T-helper 2 cell treated with Interferon-gamma antibody and Interleukin-4, amounts not matched to agents 5 μg/mL and 100 μg/mL, for 36 hours (primary cell): ENCODE measurements at places on chromosomes 12 and 14.

DNA sequence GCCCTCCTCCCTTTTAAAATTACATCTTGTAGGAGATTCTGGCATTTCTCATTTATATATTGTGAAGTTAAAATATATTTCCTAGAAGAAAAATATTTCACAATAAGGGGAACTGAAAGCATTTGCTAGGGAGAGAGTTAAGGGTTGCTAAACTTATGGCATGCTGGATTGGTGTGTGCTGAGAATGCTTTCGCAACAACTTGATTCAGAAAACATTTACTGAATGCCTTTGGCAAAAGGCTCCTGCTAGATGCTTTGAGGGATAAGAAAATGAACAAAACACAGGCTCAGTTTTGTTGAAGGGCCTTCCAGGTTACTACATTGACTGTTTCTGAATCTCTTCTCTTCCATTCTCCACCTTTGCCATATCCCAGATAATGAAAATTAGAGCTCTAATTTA, 67.5 kb downstream of the DIP2B start:
- DNase-seq: no peak
- H3K4me3 ChIP-seq: no peak overlapping the region
- peaks cover 11% of the 10 kb centered on the region for H3K4me1 ChIP-seq
- H3K27ac ChIP-seq: no peak overlapping the region

- H3K4me1 ChIP-seq: no peaks in the 10 kb centered on the region
- no peaks in the 10 kb centered on the region for H3K36me3 ChIP-seq
- H3K27me3 ChIP-seq: no peaks in the 10 kb centered on the region
- no peak overlapping the region for H3K4me3 ChIP-seq
- no peak for DNase-seq
Measured at GRCh38 chr14:23861666-23862065, 91.9 kb upstream of the DHRS4 start.

- H3K27me3 ChIP-seq: no peaks in the 10 kb centered on the region
- no peak overlapping the region for H3K4me3 ChIP-seq
- DNase-seq: no peak
- H3K27ac ChIP-seq: no peak overlapping the region
- H3K36me3 ChIP-seq: peaks cover 18% of the 10 kb centered on the region
- H3K4me1 ChIP-seq: peaks cover 42% of the 10 kb centered on the region
Measured at GRCh38 chr14:102603293-102603907, 11.0 kb downstream of the RCOR1 start.

GRCh38 chr12:122094735-122095631, 16.4 kb downstream of the MLXIP start:
- no peak for DNase-seq
- no peak overlapping the region for H3K27ac ChIP-seq
- H3K4me3 ChIP-seq: no peak overlapping the region
- no peaks in the 10 kb centered on the region for H3K27me3 ChIP-seq

DNA sequence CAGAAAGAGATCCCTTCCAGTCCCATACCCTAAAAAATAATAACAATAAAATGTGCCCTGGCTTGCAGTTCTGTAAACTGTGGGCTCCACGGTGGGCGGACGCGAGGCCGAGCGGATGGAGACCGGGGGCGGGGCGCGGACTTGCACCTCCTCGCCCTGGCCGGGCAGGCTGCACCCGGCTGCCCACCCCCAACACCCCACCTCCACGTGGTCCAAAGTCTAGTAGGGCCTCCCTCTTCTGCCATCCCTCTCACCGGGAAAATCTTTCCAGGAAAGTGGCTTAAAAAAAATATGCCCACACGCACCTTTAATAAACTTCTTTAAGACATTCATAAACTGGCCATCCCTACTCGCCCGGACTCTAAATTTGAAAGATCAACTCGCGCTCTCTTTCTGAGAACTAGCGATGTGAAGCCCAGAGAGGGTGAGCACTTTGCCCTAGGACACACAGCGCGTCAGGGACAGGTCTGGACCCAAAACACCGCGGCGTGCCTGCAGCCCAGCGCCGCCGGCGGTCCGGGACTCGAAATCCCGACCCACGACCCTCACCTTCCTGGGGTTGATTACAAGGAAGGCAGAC, 1.9 kb upstream of the BCL11B start:
- H3K4me3 ChIP-seq: peak overlapping the region; percentile 87
- H3K27ac ChIP-seq: peak overlapping the region; percentile 75
- peaks cover 33% of the 10 kb centered on the region for H3K27me3 ChIP-seq

GRCh38 chr12:67040861-67041137, 228.4 kb upstream of the CAND1 start:
- peaks cover 7% of the 10 kb centered on the region for H3K27me3 ChIP-seq
- no peak for DNase-seq
- no peak overlapping the region for H3K4me3 ChIP-seq
- no peak overlapping the region for H3K27ac ChIP-seq
- no peaks in the 10 kb centered on the region for H3K4me1 ChIP-seq
